ENCODE measurements at places on chromosomes 2 and 18.

DNA sequence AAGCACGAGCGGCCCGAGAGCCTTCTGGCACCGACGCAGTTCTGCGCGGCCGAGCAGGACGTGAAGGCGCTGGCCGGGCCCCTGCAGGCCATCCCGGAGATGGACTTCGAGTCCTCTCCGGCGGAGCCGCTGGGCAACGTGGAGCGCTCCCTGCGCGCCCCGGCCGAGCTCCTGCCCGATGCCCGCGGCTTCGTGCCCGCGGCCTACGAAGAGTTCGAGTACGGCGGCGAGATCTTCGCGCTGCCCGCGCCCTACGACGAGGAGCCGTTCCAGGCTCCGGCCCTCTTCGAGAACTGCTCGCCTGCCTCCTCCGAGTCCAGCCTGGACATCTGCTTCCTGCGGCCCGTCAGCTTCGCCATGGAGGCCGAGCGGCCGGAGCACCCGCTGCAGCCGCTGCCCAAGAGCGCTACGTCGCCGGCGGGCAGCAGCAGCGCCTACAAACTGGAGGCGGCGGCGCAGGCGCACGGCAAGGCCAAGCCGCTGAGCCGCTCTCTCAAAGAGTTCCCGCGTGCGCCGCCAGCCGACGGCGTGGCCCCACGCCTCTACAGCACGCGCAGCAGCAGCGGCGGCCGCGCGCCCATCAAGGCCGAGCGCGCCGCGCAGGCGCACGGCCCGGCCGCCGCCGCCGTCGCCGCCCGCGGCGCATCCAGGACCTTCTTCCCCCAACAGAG lies 70.4 kb downstream of the ARHGEF33 start:
- DNase-seq: peak; percentile 85

- no peak for DNase-seq
These were observed 622.6 kb upstream of the ID2 start for GRCh38 chr2:8059255-8059654.

- DNase-seq: no peak
These were observed 167.7 kb downstream of the VAPA start for GRCh38 chr18:10081492-10081891.

DNA sequence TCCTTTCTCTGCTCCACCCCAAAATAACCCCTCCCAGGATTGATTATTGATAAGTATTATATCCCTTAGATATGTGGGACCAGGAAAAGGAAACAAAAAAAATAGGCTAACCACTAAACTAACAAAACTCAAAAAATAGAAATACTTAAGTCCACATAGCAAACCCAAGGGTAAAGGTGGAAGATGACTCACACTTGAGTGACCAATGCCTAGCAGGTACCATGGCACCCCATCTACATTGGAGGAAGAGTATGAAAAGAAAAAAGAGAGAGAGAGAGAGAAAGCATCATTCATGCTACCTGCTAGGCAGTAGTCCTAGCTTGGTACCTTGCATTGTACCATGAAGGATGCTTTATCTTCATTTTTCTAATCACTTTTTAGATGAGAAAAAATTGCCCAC lies 6.3 kb downstream of the EXOC6B start:
- DNase-seq: no peak

- no peak for DNase-seq
These were observed 2.6 kb upstream of the BCL2 start for GRCh38 chr18:63322206-63322605.

DNA sequence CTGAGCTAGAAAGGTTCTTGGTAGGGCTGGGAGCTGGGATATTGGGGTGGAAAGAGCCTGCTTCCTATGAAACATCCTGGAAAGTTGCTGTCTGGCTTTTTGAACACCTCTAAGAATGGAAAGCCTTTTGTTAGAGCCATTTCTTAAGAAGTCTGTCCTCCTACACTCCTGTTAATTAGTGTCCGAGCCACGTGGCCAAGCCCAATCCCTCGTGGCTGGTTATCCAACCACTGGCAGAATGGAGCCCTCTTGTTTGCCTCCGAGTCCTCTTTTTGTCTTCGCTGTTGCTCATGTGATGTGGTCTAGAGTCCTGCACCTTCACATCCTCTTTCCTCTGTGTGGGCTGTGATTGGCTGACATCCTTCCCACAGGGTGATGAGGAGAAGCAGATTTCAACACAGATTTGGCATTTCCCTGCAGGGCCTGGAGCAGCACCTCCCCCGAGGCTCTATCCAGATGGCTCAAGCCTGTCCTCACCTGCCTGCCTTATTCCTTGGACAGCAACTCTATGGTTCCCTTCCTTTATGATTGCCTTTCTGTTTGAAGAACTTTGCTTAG lies 8.2 kb upstream of the TOGARAM2 start:
- no peak for DNase-seq

DNA sequence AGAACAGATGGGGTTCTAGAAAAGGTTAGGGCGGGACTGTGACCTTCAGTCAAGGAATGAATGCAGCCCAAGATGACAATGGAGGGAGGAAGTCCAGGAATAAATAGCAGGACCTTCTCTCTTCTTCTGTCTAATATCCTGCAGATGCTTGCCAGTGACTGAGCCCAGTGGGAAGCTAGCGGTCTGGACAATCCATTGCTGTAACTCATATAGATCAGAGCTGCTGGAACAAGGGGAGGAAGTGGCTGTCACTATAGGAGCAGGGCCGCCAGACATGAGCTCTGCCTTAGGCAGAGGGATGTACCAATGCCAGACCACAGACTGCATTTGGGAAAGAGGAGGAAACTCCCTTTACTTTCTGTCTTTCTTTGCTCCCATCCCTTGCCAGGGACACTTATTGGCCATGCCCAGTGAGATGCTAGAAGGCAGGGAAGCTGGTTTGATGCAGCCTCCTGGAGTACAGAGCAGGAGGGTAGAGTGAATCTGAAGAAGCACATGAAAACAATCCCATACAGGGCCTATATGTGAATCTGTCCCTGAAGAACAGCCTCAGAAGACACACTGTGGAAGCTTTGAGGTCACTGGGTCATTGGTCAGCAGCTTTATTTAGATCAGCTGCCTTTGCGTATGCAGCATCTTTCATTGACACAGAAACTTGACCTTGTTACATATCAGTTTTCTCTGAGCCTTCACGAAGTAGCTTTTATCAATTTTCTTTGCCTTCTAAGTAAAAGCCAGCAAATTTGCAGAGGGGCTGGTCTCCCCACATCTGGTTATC lies 65.4 kb downstream of the CCDC85A start:
- DNase-seq: no peak

GRCh38 chr2:224147174-224147573 lies 108.1 kb upstream of the SERPINE2 start:
- no peak for DNase-seq

- peak; percentile 80 for DNase-seq
These were observed 61.4 kb downstream of the SMAD7 start for GRCh38 chr18:48889115-48889941.

DNA sequence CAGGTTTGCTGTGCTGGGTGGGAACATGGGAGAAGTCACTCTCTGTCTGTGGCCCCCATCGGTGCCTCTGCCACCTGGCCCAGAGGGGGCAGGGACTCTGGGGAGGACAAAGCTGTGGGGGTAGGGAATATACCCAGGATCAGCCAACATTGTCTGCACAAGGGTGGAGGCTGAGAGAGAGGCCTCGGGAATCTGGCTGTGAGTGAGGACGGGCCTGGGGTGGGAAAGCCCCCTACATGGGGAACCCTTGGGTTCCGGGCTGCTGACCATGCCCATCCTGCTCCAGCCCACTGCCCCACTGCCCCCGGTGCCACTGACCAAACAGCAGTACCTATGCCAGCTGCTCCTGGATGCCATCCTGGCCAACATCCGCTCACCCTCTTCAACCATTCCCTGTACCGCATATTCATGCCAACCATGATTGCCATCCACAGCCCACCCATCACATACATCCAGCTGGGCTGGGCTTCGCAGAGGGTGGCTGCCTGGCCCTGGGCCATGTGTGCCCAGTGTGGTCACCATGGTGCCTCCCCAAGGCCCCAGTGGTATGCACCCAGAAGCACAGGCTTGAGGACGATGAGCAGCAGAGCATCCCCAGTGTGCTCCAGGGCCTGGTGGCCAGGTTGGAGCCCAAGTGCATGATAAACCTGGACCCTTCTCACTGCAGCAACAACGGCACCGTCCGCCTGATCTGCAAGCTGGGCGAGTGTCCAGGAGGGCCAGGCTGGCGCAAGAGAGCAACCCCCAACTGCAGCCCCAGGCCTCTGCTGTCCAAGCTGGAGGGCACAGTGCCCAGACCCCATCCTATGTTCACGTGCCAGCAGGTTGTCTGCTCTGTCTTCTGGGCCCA lies 6.9 kb upstream of the POTEF start:
- peak; percentile 23 for DNase-seq

DNA sequence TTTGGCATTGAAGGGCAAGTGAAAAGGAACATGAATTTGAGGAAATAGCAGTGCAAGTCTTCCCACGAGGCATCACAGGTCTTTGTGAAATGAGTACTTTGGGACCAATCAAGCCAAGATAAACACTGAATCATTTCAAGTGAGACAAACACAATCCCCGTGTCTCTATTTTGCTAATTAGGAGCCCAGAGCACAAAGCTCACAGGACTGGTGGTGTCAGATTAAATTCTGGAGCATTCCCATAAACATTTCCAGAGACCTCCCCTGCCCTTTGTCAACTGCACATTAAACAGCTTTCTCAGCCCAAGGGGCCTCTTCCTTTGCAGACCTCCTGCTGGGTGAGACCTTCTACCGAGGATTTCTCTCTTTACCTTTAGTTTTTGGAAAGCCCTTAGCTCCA lies 50.7 kb downstream of the DAPL1 start:
- DNase-seq: no peak

DNA sequence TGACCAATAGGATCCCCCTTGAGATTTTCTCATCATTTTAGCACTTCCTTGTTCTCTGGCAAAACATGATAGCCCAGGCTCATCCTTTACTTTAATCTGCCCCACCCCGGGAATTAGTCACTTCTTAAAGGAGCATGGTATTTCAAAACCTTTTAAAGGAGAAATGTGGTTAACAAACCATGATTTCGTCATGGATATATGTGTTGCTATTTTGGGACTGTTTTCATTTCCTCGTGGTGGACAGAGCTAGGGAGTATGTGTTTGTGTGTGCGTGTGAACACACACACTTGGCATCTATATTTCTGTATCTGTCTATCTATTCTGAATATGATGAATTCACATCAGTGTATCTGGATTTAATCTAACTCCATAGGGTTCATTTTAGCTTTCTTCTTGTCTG lies 128.1 kb downstream of the BIRC6 start:
- DNase-seq: no peak

- DNase-seq: no peak
These were observed 270.6 kb upstream of the MMADHC start for GRCh38 chr2:149858216-149858615.

- no peak for DNase-seq
These were observed 1452.1 kb downstream of the SUCLG1 start for GRCh38 chr2:83006961-83007360.

- DNase-seq: no peak
These were observed 38.3 kb upstream of the SESTD1 start for GRCh38 chr2:179302764-179303571.

- peak; percentile 98 for DNase-seq
These were observed 555 bp downstream of the TMEM18 start for GRCh38 chr2:676647-677055.

GRCh38 chr2:69570474-69570873 lies 73.1 kb downstream of the AAK1 start:
- no peak for DNase-seq

DNA sequence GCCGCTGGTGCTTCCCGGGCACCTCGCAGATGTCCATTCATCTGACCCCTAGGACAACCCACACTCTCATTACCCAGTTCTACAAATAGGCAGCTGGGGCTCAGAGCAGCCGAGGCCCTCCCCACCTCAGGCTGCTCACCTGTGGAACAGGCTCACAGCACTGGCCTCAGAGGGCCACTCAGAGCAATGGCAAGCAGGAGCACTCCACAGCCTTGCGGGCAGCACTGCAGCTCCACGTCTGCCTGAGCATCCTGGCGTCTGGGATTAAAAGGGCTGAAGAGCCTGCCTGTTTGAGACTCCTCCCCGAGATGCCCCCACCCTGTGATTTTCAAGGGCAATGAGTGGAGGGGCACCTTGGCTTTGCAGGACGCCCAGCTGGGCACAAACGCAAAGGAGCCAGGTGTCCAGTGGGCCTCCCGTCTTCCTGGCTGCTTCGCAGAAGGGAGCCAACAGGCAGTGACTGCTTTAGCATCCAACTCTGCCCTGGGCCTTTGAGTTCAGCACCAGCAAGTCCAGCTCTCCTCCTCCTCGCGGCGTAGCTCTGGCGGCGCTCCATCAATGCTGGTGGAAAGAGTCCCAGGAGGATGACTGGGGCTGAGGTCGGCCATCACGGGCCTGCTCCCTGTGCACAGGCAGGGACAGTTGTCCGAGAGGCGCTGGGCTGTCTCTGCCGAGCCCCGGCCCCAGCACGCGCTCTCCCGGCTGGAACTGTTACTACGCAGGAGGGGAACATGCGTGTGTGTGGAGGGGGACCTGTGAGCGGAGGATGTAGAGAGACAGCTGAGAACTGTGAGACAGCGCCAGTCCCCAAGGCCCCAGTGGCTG lies 297.2 kb downstream of the NDUFA10 start:
- DNase-seq: no peak

GRCh38 chr2:69305712-69306392 lies 81.2 kb downstream of the GFPT1 start:
- DNase-seq: no peak

DNA sequence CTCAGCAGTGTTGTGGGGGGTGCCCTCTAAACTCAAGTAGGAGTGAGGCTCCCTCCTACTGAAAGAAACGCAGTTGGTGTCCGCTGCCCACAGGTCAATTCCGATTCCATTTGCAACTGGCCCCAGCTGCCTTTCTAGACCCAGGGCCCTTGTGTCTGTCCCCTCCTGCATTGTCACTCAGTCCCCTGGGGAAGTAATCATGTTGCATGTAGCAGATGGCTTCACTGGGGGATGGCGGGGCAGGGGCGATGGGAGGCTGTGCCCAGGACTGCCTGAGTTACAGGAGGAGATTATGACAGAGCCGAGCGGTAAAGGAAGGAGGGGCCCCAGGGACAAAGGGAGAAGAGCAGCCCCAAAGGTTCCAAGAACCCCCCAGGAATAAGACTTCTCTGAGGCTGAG lies 62.5 kb upstream of the SH3RF3 start:
- no peak for DNase-seq

- peak; percentile 83 for DNase-seq
These were observed 3.3 kb downstream of the GAD1 start for GRCh38 chr2:170819680-170820664.

- DNase-seq: no peak
These were observed 47.6 kb downstream of the PLB1 start for GRCh38 chr2:28543316-28544035.

DNA sequence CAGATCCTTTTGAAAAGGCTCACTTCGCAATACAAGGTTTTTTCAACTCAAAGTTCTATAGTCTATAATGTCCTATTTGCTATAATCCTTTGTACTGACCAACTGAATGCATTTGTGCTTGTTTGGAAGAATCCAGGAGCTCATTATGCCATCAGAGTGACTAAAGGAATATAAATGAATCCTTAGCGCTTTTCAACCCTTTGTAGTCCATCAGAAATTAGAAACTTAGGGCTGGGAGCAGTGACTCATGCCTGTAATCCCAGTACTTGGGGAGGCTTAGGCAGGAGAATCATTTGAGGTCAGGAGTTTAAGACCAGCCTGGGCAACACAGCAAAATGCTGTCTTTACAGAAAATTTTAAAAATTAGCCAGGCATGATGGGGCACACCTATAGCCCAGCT lies 330.2 kb upstream of the CHAC2 start:
- no peak for DNase-seq

- no peak for DNase-seq
These were observed 16.0 kb downstream of the CD28 start for GRCh38 chr2:203722411-203722810.
